Stimulated activated CD8-positive, alpha-beta memory T cell treated with anti-CD3 and anti-CD28 coated beads, Interleukin-2, amount 100 ng/mL, for 1 hour (primary cell): ENCODE measurements at places on chromosomes 5 and 9.

DNA sequence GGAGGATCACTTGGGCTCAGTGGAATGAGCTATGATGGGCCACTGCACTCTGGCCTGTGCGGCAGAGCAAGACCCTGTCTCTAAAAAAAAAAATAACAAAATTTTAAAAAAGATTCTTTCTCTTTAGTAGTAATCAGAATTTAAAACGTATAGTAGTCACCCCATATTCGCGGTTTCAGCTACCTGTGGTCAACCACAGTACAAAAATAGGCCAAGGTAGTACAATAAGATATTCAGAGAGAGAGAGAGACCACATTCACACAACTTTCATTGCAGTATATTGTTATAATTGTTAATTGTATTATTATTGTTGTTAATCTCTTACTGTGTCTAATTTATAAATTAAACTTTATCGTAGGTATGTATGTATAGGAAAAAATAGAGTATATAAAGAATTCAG is 18.7 kb downstream of the INIP start:
- no peak for DNase-seq

DNA sequence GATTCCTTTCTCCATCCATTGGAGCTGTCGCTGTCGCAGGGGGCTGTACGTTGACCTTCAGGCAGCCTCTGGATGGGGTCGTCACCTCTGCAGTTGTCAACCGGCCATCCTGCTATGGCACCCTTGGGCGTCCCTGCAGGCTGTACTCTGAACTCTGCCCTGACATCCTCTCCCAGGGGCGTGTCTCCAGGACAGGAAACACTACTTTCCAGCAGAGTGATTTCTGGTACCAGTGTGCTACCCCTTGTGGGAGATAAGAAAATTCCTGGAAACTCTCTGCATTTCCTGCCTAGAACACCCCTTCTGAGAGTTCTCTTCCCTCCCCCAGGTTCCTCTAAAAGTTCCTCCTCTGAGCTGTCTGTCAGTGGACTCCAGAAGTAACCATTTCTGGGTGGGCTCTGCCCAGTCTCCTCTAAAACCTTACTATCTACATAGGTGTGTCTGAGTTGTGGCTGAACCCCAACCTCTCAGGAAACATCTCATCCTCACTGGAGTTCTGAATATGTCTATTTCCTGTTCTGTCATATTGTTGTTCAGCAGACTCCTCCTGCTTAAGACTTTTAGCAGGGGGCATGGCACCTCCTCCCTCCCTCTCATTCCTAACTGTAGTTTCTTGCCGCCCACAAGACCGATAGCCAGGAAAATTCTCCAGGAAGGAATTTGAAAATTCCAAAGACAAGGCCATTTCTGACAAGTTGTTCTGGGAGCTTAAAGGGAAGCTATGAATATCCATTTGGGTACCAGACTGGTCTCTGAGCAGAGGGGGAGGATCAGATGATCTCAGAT is 145.3 kb upstream of the RASEF start:
- no peak for DNase-seq

GRCh38 chr5:100469767-100470166 is 65.4 kb upstream of the FAM174A start:
- DNase-seq = no peak

DNA sequence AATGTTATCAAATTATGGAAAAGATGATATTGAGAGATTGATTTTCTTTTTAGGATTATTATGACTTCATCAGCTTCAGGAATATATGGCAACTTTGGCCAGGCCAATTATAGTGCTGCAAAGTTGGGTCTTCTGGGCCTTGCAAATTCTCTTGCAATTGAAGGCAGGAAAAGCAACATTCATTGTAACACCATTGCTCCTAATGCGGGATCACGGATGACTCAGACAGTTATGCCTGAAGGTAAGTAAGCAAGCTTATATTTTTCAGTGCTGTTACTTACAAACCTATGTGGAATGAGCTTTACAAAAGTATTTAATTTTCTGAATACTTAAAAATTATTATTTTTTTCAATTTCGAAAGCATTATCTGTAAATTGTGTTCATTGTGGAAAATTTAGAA is 26.5 kb downstream of the HSD17B4 start:
- DNase-seq = no peak

DNA sequence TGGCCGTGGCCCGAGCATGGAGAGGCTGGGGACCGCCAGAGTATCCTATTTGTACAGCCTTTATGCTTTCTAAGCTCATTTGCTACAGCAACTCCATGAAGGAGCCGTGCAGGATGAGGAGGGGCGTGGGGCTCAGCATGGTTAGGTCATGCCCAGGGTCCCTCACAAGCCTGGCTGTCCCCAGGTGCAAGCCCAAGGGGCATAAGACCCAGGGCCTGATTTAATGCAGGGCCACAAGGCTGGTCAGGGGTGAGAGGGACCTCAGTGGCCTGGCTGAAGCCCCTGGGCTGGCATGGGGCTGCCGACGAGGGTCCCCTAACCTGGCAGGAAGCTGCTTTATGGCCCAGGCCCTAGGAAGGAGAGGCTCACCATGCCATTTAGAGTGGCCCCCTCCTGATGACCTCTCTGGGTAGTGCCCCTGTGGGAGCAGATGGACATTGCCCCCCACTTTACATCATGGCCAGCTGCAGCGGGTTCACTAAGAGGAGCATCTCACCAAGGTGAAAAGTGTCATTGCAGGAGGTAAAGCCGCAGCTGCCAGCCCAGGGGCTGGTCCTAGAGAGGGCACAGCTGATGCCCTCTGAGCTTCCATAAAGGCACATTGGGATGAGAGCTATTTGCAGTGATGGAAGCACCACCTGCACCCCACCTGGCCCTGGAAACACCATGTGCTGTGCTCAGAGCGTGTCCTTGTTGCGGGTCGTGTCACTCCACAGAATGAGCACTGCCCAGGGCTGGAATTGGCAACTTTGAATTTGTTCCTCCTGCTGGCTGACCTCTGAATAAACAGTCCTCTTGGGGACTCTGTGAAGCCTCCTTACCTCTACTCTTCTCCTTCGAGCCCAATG is 58.9 kb downstream of the ZNF618 start:
- no peak for DNase-seq

DNA sequence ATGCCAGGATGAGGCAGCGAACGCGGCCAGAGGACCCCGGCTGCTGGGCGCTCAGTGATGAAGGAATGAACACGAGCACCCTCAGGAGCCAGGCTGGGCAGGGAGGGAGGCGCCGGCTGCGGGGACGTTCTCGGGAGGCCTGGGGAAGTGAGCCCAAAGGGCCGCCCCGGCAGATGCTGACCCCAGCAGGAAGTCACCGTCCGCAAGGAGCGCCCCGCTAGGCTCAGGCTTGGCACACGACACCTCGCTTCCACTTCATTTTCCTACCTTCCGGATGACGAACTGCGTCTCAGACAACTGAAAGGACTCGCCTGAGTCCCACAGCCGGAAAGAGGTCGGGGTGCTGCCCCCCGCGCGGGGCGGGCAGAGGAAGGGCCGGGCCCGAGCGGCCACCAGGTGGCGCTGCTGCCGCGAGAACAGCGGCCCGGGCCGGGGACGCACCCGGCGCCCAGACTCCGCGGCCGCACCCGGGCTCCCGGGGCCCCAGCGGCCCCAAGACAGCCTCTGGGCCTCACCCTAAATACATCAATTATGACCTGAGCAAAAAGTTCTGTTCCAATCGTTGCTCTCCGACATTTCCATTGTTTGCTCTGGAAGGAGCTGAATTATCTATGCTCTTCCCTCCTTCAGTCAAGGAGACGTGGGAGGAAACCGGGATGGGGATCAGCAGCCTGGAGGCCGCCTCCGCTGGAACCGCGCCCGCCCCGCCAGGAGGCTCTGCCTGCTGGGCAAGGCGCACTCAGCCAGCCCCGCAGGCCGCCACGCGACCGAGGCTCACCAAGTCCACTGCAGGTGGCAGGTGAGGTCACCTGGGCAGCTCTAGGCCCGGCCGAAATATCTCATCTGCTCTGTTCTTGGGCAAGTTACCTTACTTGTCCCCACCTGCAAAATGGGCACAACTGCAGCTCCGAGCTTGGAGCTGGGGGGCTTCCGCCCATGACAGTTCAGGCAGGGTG is 107.0 kb downstream of the ZNF354C start:
- peak; percentile 37 for DNase-seq

GRCh38 chr9:130942679-130943078 is 3.6 kb upstream of the FIBCD1 start:
- DNase-seq = no peak

DNA sequence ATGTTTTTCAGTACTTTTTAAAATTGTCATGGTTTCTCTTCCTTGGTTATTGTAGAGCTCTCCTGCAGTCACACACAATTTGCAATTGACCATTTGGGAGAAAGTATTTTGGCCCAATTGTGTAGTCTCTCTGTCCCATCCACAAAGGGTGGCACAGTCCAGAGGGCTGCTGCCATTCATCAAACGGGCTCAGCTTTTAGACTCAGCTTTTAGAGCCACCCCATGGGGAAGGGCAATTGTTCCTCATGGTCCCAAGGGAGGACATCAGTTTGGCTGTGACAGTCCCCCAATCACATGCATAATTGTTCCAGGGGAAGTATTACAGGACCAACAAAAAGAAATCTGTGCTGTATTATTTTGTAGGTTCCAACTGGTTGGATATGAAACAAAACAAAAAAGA is 207.6 kb downstream of the ZNF462 start:
- DNase-seq = no peak
